Esophagus muscularis mucosa (tissue), 4 donors: ENCODE measurements at places on chromosomes 12 and 14. TPM values are rescaled to one million over a fixed set of nuclear protein-coding genes. Genes with fewer than 3 reads are reported as not detected.

The TMEM121 gene
- total RNA-seq: 3.1 TPM

The CCDC88C gene
- total RNA-seq: 4.2 TPM

The FAM186B gene
- 0.26 TPM for total RNA-seq

The TTC5 gene
- 8.6 TPM for total RNA-seq

The CFL2 gene
- total RNA-seq: 254 TPM

DNA sequence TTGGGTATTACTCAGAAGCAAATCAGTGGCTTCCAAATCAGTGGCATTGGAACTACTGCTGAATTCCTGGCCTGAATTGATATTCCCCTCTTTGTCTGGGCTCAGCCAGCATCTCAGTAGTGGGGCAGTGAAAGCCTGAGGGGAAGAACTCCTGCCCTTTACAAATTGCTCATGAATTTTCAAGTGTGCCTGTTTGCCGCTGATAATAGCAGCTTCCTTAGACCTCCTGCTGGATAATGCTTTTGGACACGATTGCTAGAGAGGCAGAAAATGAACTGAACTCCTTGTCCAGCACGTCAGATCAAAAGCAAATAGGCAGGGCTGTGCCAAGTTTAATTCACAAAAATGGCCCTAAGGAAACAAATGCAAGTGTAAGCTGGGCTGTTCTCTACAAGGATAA, 91.3 kb upstream of the GZMB start:
- H3K4me3 ChIP-seq: no peak overlapping the region
- H3K4me1 ChIP-seq: peaks cover 14% of the 10 kb centered on the region
- peak; percentile 47 for DNase-seq
- H3K27ac ChIP-seq: no peak overlapping the region
- H3K36me3 ChIP-seq: no peaks in the 10 kb centered on the region

GRCh38 chr14:104900639-104901512, 23.8 kb upstream of the PLD4 start:
- DNase-seq: no peak
- peaks cover 4% of the 10 kb centered on the region for H3K4me1 ChIP-seq
- H3K27me3 ChIP-seq: no peaks in the 10 kb centered on the region
- H3K4me3 ChIP-seq: no peak overlapping the region
- no peak overlapping the region for H3K27ac ChIP-seq

GRCh38 chr12:12474931-12475795, 87.5 kb downstream of the DUSP16 start:
- no peak for DNase-seq
- no peak overlapping the region for H3K27ac ChIP-seq
- H3K36me3 ChIP-seq: peaks cover 58% of the 10 kb centered on the region

DNA sequence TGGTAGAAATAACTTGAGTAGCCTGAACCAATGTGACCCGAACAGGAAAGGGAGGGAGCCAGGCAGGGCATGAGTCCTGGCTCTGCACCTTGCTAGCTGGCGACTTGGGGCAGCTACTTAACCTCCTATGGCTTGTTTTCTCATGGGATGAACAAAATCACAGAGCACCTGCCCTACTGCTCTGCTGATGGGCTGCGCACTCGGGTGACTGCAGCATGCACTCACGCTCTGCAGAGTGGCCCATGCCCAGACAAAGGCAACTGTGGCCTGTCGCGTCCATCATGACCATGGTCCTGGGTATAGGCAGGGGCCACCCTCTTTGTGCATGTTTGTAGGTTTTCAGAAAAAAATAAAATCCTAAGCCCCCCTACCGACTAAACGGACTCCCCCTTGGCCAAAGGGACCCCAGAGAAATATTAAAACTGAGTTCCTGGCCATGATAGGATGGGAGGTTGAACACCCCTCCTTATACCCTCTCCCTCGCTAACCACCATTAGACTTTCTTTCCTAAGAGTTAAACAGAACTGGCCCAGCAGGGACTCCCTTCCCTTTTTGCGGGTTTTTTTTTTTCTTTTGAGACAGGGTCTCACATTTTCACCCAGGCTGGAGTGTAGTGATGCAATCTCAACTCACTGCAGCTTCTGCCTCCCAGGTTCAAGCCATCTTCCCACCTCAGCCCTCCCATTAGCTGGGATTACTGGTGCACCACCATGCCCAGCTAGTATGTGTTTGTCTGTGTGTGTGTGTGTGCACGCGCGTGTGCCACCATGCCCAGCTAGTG, 32.5 kb downstream of the VWF start:
- peaks cover 60% of the 10 kb centered on the region for H3K4me1 ChIP-seq
- no peak for DNase-seq
- no peaks in the 10 kb centered on the region for H3K27me3 ChIP-seq
- peak overlapping the region; percentile 70 for H3K27ac ChIP-seq
- no peak overlapping the region for H3K4me3 ChIP-seq

GRCh38 chr12:43357141-43357540, 194.9 kb downstream of the ADAMTS20 start:
- no peaks in the 10 kb centered on the region for H3K36me3 ChIP-seq
- H3K4me1 ChIP-seq: no peaks in the 10 kb centered on the region
- DNase-seq: no peak
- no peak overlapping the region for H3K27ac ChIP-seq

DNA sequence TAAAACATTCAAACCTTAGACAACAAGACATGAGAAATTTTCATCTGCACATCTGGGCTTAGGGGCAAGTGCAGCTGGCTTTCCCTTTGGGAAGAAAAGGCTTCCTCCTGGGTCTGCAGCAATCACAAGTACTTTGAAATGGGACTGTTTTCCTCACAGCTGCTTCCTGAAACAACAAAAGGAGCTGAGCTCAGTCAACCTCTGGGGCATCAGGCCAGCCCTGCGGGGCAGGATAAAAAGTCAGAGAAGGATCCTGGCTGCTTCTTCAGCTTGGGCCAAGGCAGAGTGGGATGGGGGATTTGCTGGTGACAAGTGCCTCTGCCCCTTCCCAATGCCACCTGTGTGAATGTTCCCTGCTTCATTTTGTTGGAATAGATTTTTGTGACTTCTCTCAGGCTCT, 16.2 kb upstream of the SDR39U1 start:
- no peak for DNase-seq
- H3K36me3 ChIP-seq: no peaks in the 10 kb centered on the region
- no peaks in the 10 kb centered on the region for H3K4me1 ChIP-seq
- H3K4me3 ChIP-seq: no peak overlapping the region
- H3K27me3 ChIP-seq: no peaks in the 10 kb centered on the region

- no peak overlapping the region for H3K4me3 ChIP-seq
- no peak overlapping the region for H3K27ac ChIP-seq
- H3K4me1 ChIP-seq: no peaks in the 10 kb centered on the region
- no peaks in the 10 kb centered on the region for H3K36me3 ChIP-seq
- no peak for DNase-seq
These were observed 107.9 kb downstream of the VRK1 start for GRCh38 chr14:96905065-96905464.

GRCh38 chr14:29928117-29928640, 532 bp upstream of the PRKD1 start:
- peak overlapping the region; percentile 93 for H3K4me3 ChIP-seq
- H3K4me1 ChIP-seq: peaks cover 37% of the 10 kb centered on the region
- H3K27me3 ChIP-seq: no peaks in the 10 kb centered on the region
- H3K36me3 ChIP-seq: no peaks in the 10 kb centered on the region
- DNase-seq: no peak
- H3K27ac ChIP-seq: peak overlapping the region; percentile 87

DNA sequence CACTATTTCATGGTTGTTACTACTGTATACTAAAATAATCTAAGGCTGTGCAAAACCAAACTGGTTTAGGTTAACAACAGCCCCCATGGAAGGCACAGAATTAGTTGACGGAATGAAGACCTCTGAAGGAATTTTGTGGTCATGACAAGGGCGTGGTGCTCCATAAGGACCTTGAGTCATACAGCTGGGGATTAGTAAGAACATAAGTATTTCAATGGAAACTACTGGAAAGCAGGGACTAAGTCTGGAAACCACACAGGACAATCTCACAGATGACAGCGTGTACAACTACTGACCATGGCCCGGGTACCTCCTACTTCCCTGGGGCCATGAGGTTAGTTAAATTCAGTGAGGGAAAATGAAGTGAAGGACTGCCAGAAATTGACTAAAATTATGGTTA, 98.5 kb upstream of the PLEKHA5 start:
- no peak for DNase-seq
- H3K27ac ChIP-seq: no peak overlapping the region
- peaks cover 40% of the 10 kb centered on the region for H3K4me1 ChIP-seq
- no peak overlapping the region for H3K4me3 ChIP-seq
- H3K27me3 ChIP-seq: no peaks in the 10 kb centered on the region
- no peaks in the 10 kb centered on the region for H3K36me3 ChIP-seq

- H3K36me3 ChIP-seq: no peaks in the 10 kb centered on the region
- H3K27ac ChIP-seq: peak overlapping the region; percentile 81
- H3K4me1 ChIP-seq: peaks cover 16% of the 10 kb centered on the region
These were observed 142.0 kb upstream of the PZP start for GRCh38 chr12:9349888-9350885.

DNA sequence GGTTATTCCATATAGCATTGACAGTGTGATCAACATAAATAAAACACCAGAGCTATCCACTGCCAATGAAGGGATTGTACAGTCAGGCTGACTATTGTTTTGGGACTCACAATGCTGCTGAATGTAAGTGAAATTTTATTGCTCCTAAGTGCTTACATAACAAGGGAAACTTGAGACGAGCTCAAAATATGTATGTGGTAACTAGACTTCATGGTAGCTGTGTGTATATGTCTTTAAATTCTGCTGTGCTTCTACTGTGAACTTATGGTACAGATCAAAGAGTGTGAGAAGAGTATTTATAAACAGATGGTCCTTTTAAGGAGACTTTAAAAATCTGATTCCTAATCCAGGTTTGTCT, 6.9 kb downstream of the FLRT2 start:
- peaks cover 10% of the 10 kb centered on the region for H3K27me3 ChIP-seq
- peaks cover 28% of the 10 kb centered on the region for H3K4me1 ChIP-seq
- no peak for DNase-seq
- H3K36me3 ChIP-seq: no peaks in the 10 kb centered on the region

DNA sequence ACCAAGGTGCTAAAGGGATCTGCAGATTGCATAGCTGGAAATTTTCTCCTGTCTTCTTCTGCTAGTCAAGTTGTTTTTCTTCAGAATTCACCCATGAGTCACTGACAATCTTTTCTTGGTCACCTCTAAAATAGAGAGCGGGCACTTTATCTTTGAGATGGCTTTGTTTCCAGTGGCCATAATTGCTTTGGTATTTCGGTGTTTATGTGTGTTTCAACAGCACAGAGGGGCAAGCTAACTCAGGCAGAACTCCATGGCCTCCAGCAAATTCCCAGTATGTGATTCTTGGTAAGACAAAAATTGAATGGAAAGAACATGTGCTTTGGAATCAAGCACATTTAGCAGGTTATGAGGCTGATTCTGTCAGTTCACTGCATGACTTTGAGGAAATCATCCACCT, 656.8 kb downstream of the VRK1 start:
- H3K4me1 ChIP-seq: peaks cover 11% of the 10 kb centered on the region
- DNase-seq: no peak
